Right atrium auricular region (tissue), 2 donors: ENCODE measurements at places on chromosomes 5 and 9. TPM values are rescaled to one million over a fixed set of nuclear protein-coding genes. Genes with fewer than 3 reads are reported as not detected.

GRCh38 chr9:17810728-17811571 is 232.1 kb downstream of the SH3GL2 start:
- H3K27ac ChIP-seq = no peak overlapping the region
- H3K27me3 ChIP-seq = no peaks in the 10 kb centered on the region
- no peaks in the 10 kb centered on the region for H3K4me1 ChIP-seq
- no peaks in the 10 kb centered on the region for H3K36me3 ChIP-seq

- H3K27ac ChIP-seq = no peak overlapping the region
- H3K27me3 ChIP-seq = no peaks in the 10 kb centered on the region
- H3K4me3 ChIP-seq = no peak overlapping the region
- H3K4me1 ChIP-seq = no peaks in the 10 kb centered on the region
These were observed 24.1 kb downstream of the RIGI start for GRCh38 chr9:32501868-32502267.

DNA sequence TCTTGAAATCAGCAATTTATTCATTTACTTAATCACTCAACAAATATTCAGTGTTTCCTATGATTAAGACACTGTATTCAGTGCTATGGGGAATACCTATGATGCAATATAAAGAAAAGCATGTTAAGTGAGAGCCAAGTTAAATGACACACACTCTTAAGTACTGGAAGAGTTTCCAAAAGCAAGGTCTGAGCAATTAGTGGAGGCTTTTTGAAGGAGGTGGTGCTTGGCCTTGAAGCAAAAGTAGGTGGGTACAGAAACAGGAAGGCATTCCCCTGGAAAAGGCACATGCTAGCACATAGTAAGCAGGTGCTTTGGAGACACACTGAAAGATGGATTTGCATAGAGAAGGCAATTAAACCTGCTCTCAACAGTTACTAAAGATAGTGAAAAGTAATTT is 4.0 kb downstream of the TSLP start:
- peaks cover 4% of the 10 kb centered on the region for H3K4me1 ChIP-seq
- no peak overlapping the region for H3K4me3 ChIP-seq
- no peaks in the 10 kb centered on the region for H3K36me3 ChIP-seq
- H3K27me3 ChIP-seq = no peaks in the 10 kb centered on the region
- DNase-seq = no peak
- H3K27ac ChIP-seq = no peak overlapping the region

The CCL28 gene
- 0.30 TPM for total RNA-seq

The HTR4 gene
- 7.9 TPM for total RNA-seq

The MROH2B gene
- total RNA-seq = 0.15 TPM

DNA sequence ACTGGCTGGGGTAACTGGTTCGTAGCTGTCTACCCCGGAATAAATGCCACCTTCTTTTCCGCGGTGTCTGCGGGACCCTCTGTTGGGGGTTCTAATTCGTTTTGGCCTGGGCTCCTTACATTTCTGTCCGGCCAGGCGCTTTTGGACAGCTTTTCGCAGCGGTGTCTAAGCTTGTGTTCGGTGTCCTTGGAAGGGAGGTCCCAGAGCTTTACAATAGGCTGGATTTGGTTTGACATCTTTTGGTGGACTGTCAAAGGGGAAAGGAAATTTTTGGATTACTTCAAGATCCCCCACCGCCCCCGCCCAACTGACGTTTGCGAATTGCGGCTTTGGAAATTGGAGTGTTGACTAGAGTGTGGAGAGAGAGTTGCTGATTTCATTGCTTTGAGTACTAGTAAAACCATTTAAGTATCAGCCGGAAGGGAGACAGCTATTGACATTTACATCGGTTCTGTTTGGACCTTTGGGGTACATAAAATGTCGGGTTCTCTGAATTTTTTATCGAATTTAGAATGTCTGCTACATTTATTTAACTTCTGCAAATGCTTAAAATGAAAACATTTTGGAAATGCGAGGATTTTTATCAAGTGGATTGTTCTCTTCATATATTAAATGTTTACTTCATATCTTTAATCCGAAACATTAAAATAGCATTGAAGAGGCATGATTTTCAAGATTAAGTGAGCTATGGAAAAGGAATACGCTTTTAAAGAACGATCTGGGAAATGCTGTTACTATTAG is 4.7 kb upstream of the PURA start:
- no peaks in the 10 kb centered on the region for H3K36me3 ChIP-seq
- H3K27ac ChIP-seq = peak overlapping the region; percentile 99
- H3K27me3 ChIP-seq = no peaks in the 10 kb centered on the region
- H3K4me3 ChIP-seq = peak overlapping the region; percentile 88

The DIPK1B gene
- 45.7 TPM for total RNA-seq

The SERF1B gene
- total RNA-seq = 36.7 TPM

GRCh38 chr9:114902786-114903524 is 27.4 kb downstream of the TNFSF8 start:
- H3K4me3 ChIP-seq = no peak overlapping the region
- H3K27ac ChIP-seq = no peak overlapping the region
- no peaks in the 10 kb centered on the region for H3K4me1 ChIP-seq
- H3K27me3 ChIP-seq = no peaks in the 10 kb centered on the region
- H3K36me3 ChIP-seq = no peaks in the 10 kb centered on the region
- no peak for DNase-seq

GRCh38 chr5:26553079-26553478 is 485.3 kb downstream of the CDH9 start:
- no peak for DNase-seq
- H3K4me3 ChIP-seq = no peak overlapping the region
- H3K27ac ChIP-seq = no peak overlapping the region

The SLC2A8 gene
- total RNA-seq = 19.2 TPM
